Midbrain (tissue), 1 donor: ENCODE measurements at places on chromosomes 2 and 18.

DNA sequence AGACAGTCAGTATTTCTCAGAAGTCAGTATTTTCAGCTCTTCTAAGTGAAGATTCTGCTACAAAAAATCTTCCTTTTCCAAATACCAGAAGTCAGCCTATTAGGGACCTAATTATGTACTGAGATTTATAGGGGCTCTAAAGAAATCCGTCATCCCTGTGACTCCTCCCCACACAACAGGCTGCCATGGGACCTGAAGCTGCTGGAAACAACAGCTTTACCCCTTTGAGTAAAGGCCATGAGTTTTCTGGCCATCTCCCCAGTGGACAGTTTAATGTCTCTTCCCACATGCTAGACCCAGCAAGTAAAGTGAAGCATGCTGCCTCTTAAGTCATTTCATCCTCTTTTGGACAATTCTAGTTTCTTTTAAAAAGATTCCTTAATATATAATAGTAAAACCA lies 255.7 kb upstream of the ACVR2A start:
- no peak for DNase-seq

- peak; percentile 14 for DNase-seq
Observed at GRCh38 chr2:45014016-45014702, 4.9 kb upstream of the SIX2 start.

DNA sequence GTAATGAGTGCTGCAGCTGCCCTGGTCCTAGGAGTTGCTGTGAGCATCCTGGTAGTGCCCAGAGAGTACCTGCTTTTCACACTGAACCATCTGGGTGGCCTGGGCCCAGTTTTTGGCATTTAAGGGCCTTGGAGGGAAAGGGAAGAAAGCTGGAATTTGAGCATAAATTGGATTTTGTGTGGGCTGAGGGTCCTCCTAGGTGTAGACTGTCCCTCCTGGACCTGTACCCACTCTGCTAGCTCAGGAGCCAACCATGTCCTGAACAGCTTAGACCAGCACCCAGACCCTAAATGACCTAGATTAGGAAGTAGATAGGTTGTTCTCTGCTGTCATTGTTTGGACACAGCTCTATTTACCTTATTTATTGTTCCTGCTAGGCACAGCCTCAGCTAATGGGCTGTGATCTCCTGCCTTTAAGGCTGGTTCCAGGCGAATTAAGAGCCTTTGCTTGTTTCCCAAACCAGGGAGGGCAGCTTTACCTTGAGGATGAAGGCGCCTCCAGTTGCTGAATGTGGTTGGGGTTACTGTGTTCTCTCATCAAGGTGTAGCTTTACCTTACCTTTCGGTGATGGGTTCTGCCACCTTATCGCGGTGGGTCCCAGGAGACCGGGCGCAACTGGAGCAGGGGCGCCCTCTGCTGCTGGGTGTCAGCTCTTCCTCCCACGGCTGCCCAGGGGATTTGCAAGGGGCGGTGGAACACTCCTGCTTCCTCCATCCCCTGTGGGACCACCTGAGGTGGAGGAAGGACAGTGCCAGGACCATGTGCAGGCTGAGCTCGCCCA lies 34.4 kb downstream of the ITGA6 start:
- DNase-seq, result peak; percentile 60

DNA sequence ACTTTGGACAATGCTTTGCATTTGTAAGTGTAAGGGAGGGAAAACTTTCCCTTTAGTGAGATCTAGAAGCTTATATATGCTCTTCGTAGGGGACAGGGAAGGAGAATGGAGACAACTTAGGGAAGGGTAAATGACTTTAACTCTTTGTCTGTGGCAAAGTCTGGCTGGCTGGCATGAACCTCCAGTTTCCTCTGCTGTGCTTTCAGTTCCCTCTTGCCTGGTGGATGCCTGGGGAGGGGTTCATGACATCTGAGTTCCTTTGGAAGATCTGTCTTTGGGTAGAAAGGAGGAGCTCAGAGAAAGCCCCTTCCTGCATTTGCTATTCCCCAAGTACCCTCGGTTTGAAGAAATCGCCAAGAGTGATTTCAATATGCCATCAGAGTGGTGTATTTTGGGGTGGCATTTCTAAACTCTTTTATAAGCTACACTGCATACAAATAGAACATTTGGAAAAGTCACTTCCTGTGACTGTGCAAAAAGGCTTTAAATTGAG lies 143.6 kb downstream of the VAPA start:
- DNase-seq, result peak; percentile 29

- no peak for DNase-seq
Observed at GRCh38 chr18:74778191-74778847, 180.6 kb downstream of the ZNF407 start.

DNA sequence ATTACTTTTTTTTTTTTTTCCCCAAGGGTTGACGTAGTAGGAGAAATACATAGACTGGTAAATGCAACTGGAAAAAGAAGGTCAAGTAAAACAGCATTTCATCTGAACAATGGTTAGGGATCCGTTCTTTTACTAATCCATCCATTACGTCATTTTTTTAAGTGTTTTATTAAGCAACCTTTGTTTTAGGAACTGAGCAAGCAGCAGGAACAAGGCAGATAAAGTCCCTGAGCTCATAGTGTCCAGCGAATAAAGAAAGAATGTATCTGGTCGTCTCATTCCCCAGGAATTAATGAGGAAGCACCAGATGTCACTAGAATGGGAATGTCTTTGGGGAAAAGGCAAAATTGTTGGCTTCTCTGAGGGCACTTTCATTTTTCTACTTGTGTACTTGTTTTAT lies 842.4 kb downstream of the TDRD15 start:
- DNase-seq, result no peak

DNA sequence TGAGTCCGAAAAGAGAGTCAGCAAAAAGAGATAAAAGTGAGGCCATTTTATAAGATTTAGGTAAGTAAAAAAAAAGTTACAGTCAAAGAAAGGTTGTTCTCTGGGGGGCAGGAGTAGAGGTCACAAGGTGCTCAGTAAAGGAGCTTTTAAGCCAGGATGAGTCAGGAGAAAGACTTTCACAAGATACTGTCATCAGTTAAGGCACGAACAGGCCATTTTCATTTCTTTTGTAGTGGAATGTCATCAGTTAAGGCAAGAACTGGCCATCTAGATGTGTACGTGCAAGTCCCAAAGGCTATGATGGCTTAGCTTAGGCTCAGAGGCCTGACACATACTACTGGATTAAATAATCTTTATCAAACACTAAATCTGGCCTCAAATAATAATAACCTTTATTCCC lies 1207.3 kb upstream of the FAM98A start:
- DNase-seq, result no peak

DNA sequence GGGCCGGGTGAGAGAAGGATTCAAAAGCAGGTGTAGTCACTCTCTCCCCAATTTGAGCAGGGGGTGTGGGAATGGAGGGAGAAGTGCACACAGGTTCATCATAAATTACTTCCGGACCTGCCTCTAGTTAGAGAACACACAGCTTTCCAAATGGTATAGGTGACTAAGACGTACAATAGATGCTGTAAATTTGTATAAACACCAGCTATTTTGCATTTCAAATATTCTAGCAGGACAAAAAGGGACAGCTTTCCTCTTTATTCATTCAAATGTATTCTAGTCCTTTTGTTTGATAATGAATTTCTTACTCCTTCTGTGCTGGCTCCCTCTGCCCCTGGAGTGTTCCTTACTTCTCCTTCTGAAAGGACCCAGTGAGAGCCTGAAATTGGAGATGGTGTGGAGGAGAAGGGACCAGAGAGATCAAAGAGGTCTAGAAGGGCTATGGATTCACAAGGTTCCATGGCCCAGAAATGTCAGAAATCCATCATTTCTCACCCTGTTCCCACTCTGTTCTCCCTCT lies 53.2 kb upstream of the SH3BP4 start:
- DNase-seq, result no peak

GRCh38 chr2:2691419-2691818 lies 360.3 kb upstream of the MYT1L start:
- no peak for DNase-seq

- DNase-seq, result no peak
Observed at GRCh38 chr2:239303711-239304532, 96.9 kb downstream of the HDAC4 start.

DNA sequence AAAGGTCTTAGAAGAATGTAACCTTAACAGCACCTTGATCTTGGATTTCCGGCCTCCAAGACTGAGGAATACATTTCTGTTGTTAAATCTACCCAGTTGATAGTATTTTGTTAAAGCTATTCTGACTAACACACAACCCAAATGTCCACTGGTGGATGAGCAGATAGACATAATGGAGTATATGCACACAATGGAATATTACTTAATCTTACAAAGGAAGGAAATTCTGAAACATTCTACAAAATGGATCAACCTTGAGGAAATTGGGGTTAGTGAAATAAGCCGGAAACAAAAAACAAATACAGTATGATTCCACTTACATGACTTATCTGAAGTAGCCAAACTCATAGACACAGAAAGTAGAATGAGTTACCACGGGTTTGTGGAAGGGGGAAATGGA lies 168.7 kb downstream of the ZNF804A start:
- DNase-seq, result no peak

- DNase-seq, result no peak
Observed at GRCh38 chr2:99422599-99422998, 67.2 kb downstream of the REV1 start.

DNA sequence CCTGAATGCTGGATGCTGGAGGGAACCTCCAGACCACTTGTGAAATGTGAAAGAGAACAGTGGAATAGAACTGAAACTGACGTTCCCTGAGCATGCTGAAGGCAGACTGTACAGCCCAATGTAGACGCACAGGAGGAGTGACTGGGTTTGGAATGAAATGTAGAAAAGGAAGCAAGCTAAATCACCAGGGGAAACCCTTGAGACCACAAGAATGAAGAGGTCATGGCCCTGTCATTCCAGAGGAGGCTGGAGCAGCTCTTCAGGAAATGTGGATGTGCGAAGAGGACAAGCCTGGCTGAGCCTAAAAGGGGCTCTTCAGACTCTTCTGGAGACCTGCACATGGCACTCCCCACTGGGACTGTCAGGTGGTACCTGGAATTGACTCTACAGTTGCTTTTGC lies 118.5 kb upstream of the ALPP start:
- no peak for DNase-seq

GRCh38 chr2:112293636-112294401 lies 18.4 kb downstream of the ZC3H6 start:
- no peak for DNase-seq

DNA sequence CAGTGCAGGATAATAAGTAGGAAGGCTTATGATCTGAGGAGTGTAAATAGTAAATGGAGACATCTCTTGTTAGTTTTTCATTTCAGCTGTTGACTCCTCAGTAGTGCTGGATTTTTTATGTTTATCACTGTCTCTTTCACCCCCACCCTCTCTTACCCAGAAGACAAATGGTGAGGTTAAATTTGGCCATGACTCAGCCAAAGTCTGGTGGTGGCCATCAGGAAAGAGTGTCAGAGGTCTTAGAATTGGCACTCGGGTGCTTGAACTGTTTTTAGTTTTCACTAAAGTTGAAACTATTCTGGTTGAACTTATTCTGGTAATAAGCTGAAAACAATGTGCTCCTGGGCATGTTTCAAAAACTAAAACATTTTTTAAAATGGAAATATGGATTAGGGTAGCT lies 123.3 kb downstream of the FHOD3 start:
- no peak for DNase-seq

GRCh38 chr2:105836840-105837692 lies 92.4 kb downstream of the NCK2 start:
- no peak for DNase-seq

DNA sequence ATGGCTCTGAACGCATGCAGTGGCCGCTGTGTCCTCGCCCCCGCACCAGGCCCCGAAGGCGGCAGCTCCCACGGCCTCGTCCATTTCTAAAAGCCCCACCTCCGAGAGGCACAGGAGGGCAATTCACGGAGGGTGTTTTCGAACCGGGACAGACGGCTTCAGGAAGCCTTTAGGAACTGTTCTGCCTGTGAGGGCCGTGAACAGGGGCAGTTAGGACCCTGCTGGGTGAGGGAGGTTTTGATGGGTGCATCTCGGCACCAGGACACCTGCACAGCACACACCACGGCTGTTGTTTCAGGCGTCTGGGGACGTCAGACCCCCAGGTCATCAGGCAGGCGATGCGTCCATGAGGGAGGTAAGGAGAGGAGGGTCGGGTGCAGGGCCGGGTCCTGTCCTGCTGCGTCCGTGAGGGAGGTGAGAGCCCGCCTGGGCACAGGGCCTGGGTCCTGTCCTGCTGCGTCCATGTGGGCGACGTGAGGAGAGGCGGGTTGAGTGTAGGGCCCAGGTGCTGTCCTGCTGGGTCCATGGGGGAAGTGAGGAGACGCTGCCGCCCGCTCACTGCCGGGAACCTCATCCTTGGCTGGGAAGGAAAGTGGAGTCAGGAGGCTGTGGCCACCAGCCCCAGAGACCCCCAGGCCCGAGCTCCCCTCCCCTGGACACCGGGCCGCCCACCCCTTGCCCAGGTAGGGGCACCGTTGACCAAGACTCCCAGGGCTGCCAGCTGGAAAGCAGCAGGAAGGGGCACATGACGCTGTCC lies 25.5 kb upstream of the KCNG2 start:
- no peak for DNase-seq

GRCh38 chr2:214180071-214180470 lies 230.8 kb upstream of the VWC2L start:
- no peak for DNase-seq

GRCh38 chr18:37254236-37254754 lies 311.3 kb downstream of the CELF4 start:
- no peak for DNase-seq

- DNase-seq, result no peak
Observed at GRCh38 chr2:101508636-101509035, 33.7 kb upstream of the RFX8 start.

DNA sequence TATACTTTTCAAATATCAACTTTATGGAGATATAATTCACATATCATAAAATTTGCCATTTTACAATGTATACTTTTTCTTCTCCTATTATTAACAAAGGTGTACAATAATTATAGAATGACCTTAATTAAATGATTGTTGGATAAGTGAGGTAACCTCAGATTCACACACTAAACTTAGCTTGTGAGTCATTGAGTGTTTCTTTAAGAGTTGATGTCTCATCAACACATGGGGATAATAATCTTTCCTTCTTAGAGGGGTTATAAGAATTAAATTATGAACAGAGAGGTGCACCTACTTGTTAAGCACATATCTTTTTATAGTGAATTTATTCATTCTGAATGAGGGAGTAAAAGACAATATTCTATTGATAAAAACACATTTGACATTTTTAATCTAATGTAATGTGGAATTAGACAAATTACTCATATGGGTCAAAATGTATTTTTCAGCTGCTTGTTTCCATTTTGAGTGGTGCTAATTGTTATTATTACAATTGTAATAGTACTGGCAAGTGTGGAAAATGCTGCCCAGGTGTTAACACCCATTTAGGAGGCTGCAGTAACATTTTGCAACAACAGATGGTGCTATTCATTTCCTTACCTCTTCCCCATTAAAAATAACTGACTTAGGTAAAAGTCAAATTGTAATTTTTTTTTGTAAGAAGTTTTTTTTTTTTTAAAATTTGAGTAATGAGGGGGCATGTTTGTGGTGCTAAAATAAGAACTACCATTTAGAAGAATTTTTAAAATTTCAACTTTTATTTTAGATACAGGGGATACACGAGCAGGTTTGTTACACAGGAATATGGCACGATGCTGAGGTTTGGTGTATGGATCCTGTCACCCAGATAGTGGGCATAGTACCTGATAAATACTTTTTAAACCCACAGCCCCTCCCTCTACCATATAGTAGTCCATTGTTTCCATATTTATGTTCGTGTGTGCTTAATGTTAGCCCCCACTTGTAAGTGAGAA lies 32.1 kb upstream of the DYNAP start:
- DNase-seq, result no peak
